ENCODE measurements at places on chromosomes 7 and 10.

DNA sequence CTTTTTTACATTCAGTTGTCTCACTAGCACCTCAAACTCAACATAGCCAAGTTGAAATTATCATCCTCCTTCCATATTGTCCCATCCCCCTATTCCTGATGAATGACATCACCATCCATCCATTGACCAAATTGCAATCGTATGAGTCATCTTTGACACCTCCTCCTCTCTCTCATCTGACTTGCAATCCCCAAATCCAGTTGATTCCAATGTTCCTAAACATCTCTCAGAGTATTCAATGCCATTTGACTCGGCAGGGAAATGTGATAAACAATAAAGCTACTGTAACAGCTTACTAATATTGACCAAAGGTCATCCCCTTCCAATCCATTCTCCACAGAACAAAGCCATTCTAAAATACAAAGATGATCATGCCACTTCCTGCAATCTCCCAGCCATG is 1047.8 kb downstream of the NRG3 start:
- no peak for DNase-seq

- DNase-seq = no peak
Measured at GRCh38 chr7:122913608-122914007, 27.3 kb upstream of the CADPS2 start.

DNA sequence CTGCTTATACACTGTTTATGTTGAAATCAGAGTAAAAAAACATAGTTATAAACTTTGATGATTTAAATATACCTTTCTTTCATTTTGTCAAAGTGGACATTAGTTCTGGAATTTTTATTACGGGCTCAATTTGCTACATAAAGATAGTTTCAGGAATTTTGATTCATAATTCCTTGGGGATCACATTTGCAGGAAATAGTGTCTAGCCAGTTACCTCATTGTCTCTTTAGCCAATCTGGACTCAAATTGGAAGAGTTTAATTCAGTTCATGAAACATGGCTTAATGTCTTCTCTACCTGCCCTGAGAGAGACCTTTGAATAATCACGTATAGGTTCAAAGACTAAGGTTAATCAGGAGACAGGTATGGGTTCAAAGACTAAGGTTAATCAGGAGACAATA is 262.6 kb downstream of the HGF start:
- no peak for DNase-seq

DNA sequence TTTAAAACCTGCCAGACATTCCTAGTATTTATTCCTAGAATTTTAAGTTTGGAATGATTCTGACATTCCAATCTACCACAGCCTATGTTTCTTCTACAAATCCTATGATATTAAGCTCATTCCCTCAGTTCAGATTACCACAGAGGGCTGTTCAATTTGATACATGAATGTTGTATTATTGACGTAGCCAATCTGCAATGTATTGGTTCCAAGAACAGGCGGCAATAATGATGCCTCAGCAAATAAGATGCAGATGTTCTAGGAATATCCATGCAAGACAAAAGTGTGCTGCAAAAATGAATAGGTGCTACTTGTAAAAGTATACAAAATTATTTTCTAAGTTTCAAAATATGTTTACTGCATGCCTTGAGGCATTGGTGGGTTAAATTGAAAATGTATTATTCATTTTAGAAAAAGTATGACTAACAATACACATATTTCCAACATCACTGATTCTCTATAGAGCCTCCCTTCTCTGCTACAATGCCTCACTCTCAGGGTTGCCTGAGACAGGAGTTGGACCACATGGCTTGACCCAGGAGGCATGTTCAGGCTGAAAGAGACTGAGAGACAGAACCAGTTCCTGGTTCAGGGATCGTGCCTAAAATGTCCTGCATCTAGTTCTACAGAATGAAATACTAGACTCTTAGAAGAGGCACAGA is 94.1 kb upstream of the CREB5 start:
- no peak for DNase-seq

Data from activated CD4-positive, alpha-beta T cell treated with anti-CD3 and anti-CD28 coated beads, Interleukin-2, amount 50 U/mL, for 4 hours (primary cell).